Stimulated activated CD4-positive, alpha-beta T cell treated with anti-CD3 and anti-CD28 coated beads, Interleukin-12 subunit alpha, Interleukin-12 subunit beta, amount 100 ng/mL, for 48 hours (primary cell): ENCODE measurements at places on chromosomes 7 and 10.

GRCh38 chr7:2162959-2163358, 69.8 kb downstream of the MAD1L1 start:
- DNase-seq, result no peak

GRCh38 chr10:22226599-22226998, 8.8 kb upstream of the EBLN1 start:
- DNase-seq, result no peak

- no peak for DNase-seq
These were observed 338.8 kb upstream of the AUTS2 start for GRCh38 chr7:69259445-69259844.

- peak; percentile 30 for DNase-seq
These were observed 170.4 kb downstream of the SNX13 start for GRCh38 chr7:17769918-17770317.

- DNase-seq, result no peak
These were observed 84.1 kb downstream of the SNX10 start for GRCh38 chr7:26375726-26376174.

- DNase-seq, result no peak
These were observed 105.1 kb downstream of the C10orf90 start for GRCh38 chr10:126565441-126565840.

- no peak for DNase-seq
These were observed 189.8 kb upstream of the SH2B2 start for GRCh38 chr7:102096706-102097427.

GRCh38 chr7:155530601-155531000, 15.8 kb downstream of the CNPY1 start:
- DNase-seq, result no peak

DNA sequence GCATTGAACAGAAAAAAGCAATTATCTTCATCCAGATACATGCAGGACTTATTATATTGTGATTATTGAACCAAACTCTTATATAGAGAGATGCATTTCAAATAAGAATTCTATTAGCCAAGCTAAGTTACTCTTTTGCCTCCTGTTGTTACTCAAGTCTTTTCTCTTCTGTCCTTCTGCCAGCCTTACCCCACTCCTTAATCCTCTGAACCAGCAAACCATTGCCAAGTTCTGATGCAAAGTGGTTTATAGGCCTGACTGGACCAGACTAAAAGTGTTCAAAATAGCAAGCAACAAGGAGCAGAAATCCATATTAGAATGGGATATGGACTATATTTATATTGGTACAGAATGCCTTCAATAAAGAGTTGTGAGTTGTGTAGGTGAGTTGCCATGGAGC, 2.2 kb upstream of the SLC26A4 start:
- DNase-seq, result no peak

- DNase-seq, result no peak
These were observed 124.1 kb downstream of the LMBR1 start for GRCh38 chr7:156768698-156769472.

GRCh38 chr7:151032936-151033863, 5.0 kb downstream of the ABCB8 start:
- no peak for DNase-seq

GRCh38 chr7:57867884-57868701, 418.1 kb downstream of the ZNF716 start:
- DNase-seq, result no peak

GRCh38 chr7:8040768-8041369, 72.3 kb downstream of the GLCCI1 start:
- DNase-seq, result no peak

DNA sequence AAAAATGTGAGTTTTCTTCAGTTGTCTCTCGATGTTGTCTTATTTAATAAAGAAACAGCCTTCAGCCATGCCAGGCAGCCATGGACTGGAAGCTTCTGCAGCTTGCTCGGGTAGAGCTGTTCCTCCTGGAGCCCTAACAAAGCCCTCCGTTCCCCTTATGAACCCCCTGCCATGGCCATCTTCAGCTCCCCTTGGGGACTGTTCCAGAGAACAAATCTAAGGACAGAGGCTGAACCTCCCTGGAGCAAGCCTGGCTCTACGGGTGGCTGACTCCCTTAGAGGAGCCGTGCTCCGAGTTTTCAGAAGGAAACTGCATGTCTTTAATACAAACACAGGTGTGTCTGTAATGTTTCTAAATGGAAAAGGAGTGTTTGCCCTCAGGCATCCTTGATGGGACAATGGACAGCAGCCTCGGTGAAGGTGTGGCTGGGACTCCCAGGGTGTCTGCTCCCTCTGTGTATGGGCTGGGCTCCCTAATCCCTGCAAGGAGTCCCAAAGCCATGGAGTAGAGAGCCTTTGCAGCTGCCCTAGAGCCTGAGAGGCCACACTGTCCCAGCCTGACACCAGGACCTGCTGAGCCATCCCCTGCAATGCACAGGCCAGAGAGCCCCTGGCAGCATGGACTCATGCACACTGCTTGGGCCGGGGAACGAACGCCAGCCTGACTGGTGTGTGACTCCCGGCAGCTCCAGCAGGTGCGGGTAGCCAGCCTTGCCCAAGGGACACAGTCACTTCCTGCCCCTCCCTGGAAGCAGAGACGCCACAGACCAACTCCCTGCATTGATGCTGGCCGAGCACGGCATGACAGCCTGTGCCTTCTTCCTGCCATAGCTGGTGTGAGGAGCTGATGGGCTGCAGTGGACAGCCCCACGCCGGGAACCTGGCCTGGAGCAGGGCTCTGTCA, 381.8 kb downstream of the TCERG1L start:
- no peak for DNase-seq

GRCh38 chr7:89357121-89357520, 561.6 kb upstream of the TEX47 start:
- DNase-seq, result no peak

GRCh38 chr7:157306846-157307838, 29.7 kb upstream of the DNAJB6 start:
- no peak for DNase-seq

- no peak for DNase-seq
These were observed 56.8 kb upstream of the LANCL2 start for GRCh38 chr7:55308186-55308929.

GRCh38 chr7:114273218-114273617, 141.4 kb upstream of the FOXP2 start:
- no peak for DNase-seq

GRCh38 chr10:127168261-127168660, 28.1 kb downstream of the INSYN2A start:
- no peak for DNase-seq

- DNase-seq, result no peak
These were observed 175.9 kb upstream of the GHITM start for GRCh38 chr10:83963446-83963845.

- DNase-seq, result no peak
These were observed 67.2 kb downstream of the FAM107B start for GRCh38 chr10:14707481-14707880.

GRCh38 chr7:65971021-65971420, 11.0 kb downstream of the GUSB start:
- no peak for DNase-seq

GRCh38 chr10:1233031-1233430, 176.8 kb downstream of the WDR37 start:
- no peak for DNase-seq

GRCh38 chr7:77393261-77393660, 22.9 kb downstream of the GSAP start:
- DNase-seq, result peak; percentile 47

GRCh38 chr7:51229106-51229537, 87.5 kb downstream of the COBL start:
- no peak for DNase-seq

GRCh38 chr7:132368246-132368900, 207.9 kb downstream of the PLXNA4 start:
- DNase-seq, result no peak

GRCh38 chr7:131896165-131896863, 339.9 kb upstream of the PODXL start:
- DNase-seq, result no peak

DNA sequence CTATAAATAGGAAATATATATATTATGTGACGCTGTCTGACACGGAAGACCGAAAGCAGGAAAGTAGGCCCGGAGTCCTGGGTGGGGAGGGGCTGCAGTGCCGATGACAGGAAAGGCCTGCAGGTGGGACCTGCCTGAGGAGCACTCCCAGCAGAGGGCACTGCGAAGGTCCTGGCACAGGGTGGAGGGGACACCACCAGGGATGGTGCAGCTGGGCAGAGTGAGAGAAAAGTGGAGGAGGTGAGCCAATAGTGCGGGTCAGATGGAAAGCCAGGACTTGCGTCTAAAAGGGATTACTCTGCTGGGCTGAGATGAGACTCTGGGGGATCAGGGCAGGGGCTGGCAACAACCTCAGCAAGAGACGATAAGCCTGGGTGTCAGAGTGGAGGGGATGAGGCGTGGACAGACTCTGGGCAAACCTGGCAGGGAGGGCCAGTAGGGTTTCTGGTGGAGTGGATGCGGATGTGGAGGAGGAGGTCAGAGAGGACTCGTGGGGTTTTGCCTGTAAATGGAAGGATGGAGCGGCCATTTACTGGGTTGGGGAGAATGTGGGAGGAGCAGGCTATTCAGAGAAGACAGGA, 118.2 kb upstream of the ZNF746 start:
- DNase-seq, result no peak

GRCh38 chr10:82288461-82288881, 413.5 kb downstream of the NRG3 start:
- DNase-seq, result no peak

DNA sequence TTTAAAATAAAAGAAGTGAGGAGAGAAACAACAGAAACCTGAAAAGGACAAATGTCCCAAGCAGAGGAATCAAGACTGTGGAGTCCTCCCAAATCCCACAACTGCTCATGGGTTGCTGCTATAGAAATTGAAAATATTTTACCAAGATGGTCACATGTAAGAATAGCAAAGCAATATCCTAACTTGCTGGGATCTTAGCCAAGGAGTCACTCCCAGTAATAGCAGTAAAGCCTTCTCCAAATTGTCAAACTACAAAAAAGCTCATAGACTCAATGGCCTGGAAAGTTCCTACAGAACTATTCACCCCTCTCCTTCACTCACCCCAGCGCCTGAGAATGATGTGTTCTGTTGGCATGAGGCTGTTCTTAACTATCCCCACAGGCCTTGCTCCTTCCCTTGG, 186.5 kb downstream of the ELMO1 start:
- DNase-seq, result no peak

- no peak for DNase-seq
These were observed 14.6 kb upstream of the FZD1 start for GRCh38 chr7:91249506-91250233.

GRCh38 chr10:17675638-17676037, 31.7 kb downstream of the STAM start:
- DNase-seq, result no peak

GRCh38 chr7:23065974-23066373, 39.6 kb upstream of the KLHL7 start:
- no peak for DNase-seq

GRCh38 chr10:3902809-3903410, 117.9 kb upstream of the KLF6 start:
- no peak for DNase-seq

DNA sequence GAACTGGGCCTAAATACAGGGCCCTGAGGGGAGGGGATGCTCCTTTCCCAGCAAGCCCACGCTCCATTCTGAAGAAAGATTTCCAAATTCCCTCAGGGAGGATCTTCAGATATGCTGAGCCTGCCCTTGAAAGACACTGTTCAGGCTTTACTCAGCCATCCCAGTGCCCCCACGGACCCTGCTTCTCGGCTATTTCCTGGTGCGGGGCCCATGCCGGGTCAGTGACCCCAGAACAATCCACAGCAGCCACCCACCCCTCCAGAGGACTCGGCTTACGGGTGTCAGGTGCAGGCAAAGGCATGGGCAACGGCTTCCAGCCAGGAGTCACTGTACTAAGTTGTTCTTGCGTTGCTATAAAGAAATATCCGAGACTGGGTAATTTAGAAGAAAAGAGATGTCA, 137.1 kb downstream of the OAT start:
- no peak for DNase-seq

GRCh38 chr7:105149827-105150226, 135.8 kb downstream of the KMT2E start:
- DNase-seq, result no peak

- peak; percentile 14 for DNase-seq
These were observed 721 bp downstream of the CCNJ start for GRCh38 chr10:96043893-96044715.

- DNase-seq, result no peak
These were observed 84.8 kb upstream of the DIP2C start for GRCh38 chr10:774223-774622.

- DNase-seq, result no peak
These were observed 31.3 kb downstream of the RABGEF1 start for GRCh38 chr7:66771795-66772194.

DNA sequence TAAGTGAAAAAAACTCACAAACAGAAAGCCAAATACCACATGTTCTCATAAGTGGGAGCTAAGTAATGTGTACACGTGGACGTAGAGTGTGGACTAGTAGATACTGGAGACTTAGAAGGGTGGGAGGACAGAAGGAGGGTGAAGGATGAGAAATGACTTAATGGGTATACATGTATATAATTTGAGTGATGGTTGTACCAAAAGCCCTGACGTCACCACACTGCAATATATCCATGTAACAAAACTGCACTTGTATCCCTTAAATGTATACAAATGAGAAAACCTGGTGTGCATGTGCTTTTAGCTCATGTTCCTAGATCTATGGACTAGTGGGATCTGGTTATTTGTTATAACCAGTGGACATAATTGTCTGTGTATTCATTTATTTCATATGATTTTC, 48.5 kb upstream of the FGL2 start:
- no peak for DNase-seq

GRCh38 chr10:60480865-60481563, 91.3 kb upstream of the ANK3 start:
- DNase-seq, result no peak

DNA sequence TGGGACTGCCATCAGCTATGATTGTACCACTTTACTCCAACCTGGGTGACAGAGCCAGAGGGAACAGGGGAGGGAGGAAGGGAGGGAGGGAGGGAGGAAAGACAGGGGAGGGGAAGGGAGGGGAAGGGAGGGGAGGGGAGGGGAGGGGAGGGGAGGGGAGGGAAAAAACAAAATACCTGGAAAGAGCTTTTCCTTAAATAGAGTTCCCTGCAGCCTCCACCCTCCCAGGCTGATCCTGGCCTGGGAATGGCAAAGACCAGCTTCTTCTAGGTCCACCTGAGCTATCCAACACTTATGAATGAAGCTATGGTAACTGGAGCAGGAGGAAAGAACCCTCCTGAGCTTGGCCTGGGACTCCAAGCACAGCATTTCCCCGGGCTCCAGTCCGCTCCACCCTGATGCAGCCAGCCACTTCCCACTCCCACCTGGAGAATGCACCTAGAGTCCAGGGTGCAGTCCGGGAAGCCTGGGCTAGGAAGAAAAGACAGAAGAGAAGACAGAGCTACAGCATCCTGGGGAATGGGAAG, 66.1 kb downstream of the GRID1 start:
- DNase-seq, result no peak

GRCh38 chr10:93921338-93921737, 27.6 kb downstream of the SLC35G1 start:
- peak; percentile 8 for DNase-seq

- peak; percentile 12 for DNase-seq
These were observed 622 bp downstream of the WNT16 start for GRCh38 chr7:121329191-121330052.
